ENCODE measurements at places on chromosomes 2 and 18. TPM values are rescaled to one million over a fixed set of nuclear protein-coding genes. Genes with fewer than 3 reads are reported as not detected.

NYAP2 gene
- not detected for polyA plus RNA-seq

DCDC2C gene
- not detected for polyA plus RNA-seq

OSBPL6 gene
- polyA plus RNA-seq = 4.6 TPM

OTOS gene
- polyA plus RNA-seq = not detected

ABCG5 gene
- polyA plus RNA-seq = not detected

IMPA2 gene
- polyA plus RNA-seq = 35.0 TPM

TNS1 gene
- 0.78 TPM for polyA plus RNA-seq

ERFE gene
- 0.43 TPM for polyA plus RNA-seq

AKAIN1 gene
- not detected for polyA plus RNA-seq

IFIH1 gene
- 14.5 TPM for polyA plus RNA-seq

EN1 gene
- polyA plus RNA-seq = not detected

ALK gene
- polyA plus RNA-seq = not detected

DNER gene
- polyA plus RNA-seq = 1.1 TPM

KIF5C gene
- 0.02 TPM for polyA plus RNA-seq

COL6A3 gene
- not detected for polyA plus RNA-seq

RNF152 gene
- polyA plus RNA-seq = 2.1 TPM

RNF138 gene
- 8.3 TPM for polyA plus RNA-seq

ICOS gene
- polyA plus RNA-seq = not detected

RABL2A gene
- 4.3 TPM for polyA plus RNA-seq

STAT4 gene
- polyA plus RNA-seq = 0.30 TPM

DSC3 gene
- 27.8 TPM for polyA plus RNA-seq

All from foreskin keratinocyte (primary cell).